ENCODE measurements at places on chromosomes 13 and 19. TPM values are rescaled to one million over a fixed set of nuclear protein-coding genes. Genes with fewer than 3 reads are reported as not detected.
A peak's percentile ranks its signal among the peaks of the same experiment; 100 is the strongest.

DNA sequence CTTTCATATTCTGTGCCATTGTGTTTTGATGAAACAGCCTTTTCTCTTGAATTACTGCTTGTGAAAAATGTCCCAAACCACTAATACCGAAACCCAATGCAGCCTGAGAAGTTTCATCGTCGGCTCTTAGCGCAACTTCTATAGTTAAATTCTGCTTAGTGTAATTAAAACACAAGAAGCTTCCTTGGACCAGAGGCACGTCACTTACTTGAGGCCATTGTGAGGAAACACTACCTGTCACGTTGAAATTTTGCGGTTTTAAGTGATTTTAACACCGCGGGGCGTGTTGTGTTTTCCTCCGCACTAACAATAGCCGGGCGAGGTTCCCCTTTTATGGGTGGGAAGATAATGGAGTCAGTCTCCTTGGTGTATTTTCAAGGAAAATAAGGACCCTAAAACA lies 70.9 kb downstream of the GGACT start:
- DNase-seq: no peak

GRCh38 chr19:54255105-54255775 lies 1.8 kb downstream of the LILRB5 start:
- peak; percentile 69 for DNase-seq

CCDC8 gene
- total RNA-seq: 2.9 TPM

- no peak for DNase-seq
These were observed 15.9 kb upstream of the EFNB2 start for GRCh38 chr13:106551350-106551749.

DNA sequence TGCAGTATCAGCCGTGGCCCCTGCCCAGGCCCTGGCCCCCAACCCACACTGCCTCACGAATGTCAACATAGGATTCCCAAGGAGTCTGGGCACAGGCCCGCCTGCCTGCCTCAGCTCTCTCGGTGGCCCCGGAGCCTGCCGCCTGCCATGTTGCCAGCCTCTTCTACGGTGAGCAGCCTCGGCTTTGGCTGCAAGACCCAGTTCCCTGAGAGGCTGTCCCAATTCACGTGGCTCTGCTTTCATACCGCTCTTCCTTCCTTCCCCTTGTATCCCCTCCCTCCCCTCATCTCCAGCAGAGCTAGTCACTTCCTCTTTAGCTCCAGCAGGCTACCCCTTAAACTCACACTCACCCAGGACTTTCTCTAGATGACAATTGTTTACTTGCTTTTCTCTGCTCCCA lies 42.7 kb downstream of the SERP2 start:
- no peak for DNase-seq

DNA sequence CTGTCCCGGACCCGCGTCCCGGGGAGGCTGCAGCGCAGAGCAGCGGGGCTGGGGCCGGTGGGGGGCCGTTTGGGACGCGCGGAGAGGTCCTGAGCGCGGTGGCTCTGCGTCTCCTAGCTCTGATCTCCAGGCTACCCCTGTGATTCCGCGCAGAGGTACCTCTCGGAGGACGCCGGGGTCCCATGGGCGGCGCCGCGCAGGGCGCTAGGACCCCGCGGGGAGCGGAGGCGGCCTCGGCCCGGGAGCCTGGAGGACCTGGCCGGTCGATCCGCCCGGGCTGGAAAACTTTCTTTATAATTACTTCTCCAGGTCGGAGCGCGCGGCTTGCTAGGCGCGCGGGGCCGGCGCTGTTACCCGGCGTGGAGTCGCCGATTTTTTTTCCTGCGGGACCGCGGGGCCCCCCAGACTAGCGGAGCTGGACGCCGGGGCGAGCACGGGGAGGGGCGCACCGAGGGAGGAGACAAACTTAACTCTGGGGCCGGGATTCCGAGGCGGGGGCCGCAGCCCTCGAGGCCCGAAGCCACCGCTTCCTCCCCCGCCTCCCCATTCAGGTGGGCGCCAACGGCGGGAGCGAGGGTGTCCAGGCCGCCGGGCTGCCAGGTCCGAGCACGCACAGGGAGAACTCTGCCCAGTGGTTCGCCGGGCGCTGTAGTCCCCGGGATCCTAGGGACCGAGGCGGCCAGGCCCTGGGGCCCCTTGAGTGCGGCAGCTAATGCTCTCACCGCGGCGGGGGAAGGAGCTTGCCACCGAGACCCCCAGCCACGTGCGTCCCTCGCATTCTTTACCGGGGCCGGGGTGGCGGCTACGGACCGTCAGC lies 848 bp upstream of the CEBPA start:
- peak; percentile 91 for DNase-seq

ZNF844 gene
- 3.0 TPM for total RNA-seq

GAPDHS gene
- total RNA-seq: not detected

GRCh38 chr19:29542327-29542726 lies 16.5 kb downstream of the VSTM2B start:
- DNase-seq: no peak

GRCh38 chr13:106083620-106084350 lies 451.7 kb downstream of the EFNB2 start:
- DNase-seq: no peak

GRCh38 chr13:113550453-113550852 lies 34.1 kb upstream of the TFDP1 start:
- peak; percentile 47 for DNase-seq

- DNase-seq: no peak
These were observed 2.1 kb downstream of the TM6SF2 start for GRCh38 chr19:19270749-19271571.

- no peak for DNase-seq
These were observed 3.2 kb upstream of the SPRYD7 start for GRCh38 chr13:49939321-49939720.

DNA sequence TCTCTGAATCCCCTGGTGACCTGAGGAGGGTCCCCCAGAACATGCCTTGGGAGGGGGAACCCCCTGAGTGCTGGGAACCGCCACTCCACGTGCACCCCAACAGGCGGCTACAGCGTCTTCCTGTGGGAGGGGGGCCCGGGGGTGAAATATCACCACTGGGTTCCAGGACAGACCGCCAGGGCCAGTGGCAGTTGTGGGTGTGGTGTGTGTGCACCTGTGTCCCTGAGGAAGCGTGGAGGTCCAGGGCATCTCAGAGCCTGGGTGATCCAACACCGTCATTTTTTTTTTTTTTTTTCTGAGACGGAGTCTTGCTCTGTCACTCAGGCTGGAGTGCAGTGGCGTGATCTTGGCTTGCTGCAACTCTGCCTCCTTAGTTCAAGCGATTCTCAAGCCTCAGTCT lies 4.2 kb downstream of the ADGRE5 start:
- DNase-seq: no peak

DNA sequence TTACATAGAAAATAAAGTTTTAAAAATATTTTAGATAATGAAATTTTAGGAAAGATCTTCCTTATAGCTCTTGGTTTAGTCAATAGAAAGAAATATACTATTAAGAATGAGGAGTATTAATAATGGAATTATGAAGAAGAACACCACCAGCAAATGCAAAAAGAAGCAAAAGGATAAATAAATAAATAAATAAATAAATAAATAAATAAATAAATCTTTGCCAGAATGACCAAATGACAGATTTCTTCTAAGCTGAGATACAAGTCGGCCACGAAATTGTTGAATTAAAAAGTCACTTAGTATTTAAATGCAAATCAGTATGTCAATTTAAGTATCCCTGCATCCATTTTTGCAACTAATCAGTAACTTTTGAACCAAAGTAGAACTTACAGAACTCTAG lies 95.9 kb downstream of the DACH1 start:
- DNase-seq: no peak

ADAMTSL5 gene
- 1.8 TPM for total RNA-seq

MFSD12 gene
- total RNA-seq: 63.1 TPM

DNA sequence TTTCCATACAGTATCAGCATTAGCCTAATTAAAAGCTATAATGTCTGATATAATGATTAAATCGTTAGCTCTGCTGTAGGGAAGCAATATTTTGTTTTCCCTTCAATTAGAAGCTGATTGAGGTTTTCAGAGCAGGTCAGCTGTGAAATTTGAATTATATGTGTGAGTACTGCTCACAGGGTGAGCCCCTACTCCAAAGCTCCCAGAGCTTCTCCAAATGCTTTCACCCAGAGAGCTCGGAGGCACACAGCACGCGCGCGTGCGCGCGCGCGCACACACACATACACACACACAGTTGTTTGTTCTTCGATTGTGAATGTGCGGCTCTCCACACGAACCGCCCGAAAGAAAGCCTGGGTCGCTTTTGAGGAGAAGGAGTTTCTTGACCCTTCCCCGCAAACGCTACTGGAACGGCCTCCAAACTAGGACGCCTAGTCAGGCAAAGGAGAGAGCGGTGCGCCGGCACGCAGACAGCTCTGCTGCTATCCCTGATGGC lies 4.8 kb upstream of the SOX1 start:
- no peak for DNase-seq

DNA sequence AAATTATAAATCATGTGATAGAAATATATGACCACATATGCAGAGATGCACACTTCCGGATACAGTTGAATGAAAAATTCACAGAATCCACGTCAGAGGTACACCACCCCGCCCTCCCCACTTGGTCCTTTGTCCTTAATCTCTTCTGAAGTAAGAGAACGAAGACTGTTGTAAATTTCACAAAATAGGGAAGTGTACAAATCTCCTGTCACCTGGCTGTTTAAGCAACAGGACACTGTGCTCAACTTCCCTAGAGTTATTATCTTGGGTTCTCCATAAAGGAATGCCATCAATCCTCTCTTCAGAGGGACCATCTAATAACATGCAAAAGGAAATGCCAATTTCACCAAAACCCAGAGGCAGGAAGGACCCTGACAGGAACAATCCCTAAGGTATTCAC lies 10.5 kb upstream of the CEACAM6 start:
- no peak for DNase-seq

IL17D gene
- 2.2 TPM for total RNA-seq

POLR1G gene
- 6.7 TPM for total RNA-seq

- no peak for DNase-seq
These were observed 699 bp downstream of the RCBTB2 start for GRCh38 chr13:48532256-48532505.

GRCh38 chr13:49517461-49517860 lies 21.7 kb downstream of the PHF11 start:
- DNase-seq: no peak

DNA sequence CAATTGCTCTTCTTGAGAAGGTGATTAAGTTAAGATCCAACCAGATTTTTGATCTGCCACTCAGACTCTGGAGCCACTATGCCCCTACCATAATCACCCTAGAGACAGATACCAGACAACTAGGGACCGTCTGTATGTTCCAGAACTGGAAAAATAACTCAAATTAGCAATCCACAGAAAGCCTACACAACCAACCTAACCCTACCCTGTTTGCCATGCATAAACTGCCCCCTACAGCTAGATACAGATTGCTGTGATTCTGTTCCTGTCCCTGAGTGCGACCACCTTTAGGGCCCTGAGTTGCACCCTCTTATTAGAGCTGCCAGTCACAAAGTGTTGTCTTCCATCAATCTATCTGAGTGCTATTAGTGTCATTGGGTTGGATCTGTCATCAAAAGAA lies 929.8 kb upstream of the SLITRK1 start:
- DNase-seq: no peak

NANOS3 gene
- total RNA-seq: not detected

DNA sequence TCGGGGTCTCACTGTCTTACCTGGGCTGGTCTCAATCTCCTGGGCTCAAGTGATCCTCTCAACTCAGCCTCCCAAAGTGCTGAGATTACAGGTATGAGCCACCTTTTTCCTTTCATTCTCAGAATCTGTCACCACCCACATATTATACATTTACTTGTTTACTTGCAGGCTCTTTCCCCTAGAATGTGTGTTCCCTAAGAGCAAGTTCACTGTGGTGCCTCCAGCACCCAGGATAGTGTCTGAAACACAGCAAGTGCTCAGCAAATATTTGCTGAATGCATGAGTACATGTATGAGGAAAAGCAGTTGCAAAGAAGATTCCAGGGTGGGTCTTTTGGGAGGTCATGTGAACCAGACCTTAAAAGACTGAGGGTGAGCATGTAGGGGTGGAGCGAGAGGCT lies 96.8 kb downstream of the RGCC start:
- no peak for DNase-seq

ZNF506 gene
- total RNA-seq: 16.4 TPM

- no peak for DNase-seq
These were observed at the start of gene CELF5 for GRCh38 chr19:3224346-3225168. CELF5 (plus strand) TSS chr19:3224661; CDS start chr19:3224740, 79 bp downstream.

TPTE2 gene
- total RNA-seq: 0.19 TPM

DNA sequence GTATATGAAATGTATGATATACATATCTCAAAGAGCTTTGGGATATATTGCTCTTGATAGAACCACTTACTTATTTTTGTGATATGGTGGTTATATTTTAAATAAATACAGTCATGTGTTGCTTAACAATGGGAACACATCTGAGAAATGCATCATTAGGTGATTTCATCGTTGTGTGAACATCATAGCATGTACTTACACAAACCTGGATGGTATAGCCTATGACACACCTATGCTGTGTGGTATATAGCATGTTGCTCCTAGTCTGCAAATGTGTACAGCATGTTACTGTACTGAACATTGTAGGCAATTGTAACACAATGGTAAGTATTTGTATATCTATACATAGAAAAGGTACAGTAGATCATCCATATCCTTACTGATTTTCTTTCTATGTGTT lies 7.7 kb downstream of the RB1 start:
- no peak for DNase-seq

GRCh38 chr19:13537454-13537853 lies 31.2 kb upstream of the CACNA1A start:
- DNase-seq: no peak

GRCh38 chr13:105445796-105446195 lies 1089.7 kb downstream of the EFNB2 start:
- no peak for DNase-seq

ATP4A gene
- total RNA-seq: not detected

DNA sequence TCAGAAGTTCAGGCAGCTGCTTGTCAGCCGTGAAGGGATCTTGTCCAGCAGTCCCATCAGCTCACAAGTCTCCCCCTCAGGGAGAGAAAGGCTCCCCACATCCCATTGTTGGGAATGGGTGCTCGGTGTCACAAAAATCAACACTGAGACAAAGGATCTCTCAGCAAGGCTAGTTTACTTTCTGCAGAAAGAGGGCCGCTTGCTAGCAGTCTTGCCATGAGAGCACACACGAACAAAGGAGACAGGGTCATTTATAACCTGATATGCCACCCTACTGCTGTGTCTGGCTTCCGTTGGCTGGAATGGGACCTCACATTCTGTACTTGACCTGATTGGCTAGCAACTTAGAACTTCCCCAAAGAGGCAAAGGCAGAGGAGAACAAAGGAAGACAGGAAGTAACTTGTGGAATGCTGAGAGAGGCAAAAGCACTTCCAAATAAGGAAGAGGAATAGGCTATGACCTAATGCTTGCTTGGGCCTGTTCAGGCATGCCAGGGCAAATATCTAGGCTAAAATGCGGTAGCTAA lies 8.7 kb upstream of the IGFL3 start:
- no peak for DNase-seq

GRCh38 chr19:16351133-16351809 lies 26.6 kb downstream of the KLF2 start:
- no peak for DNase-seq

Data from mesenteric fat pad (tissue), 1 donor.